ENCODE measurements at places on chromosomes 13 and 19.

DNA sequence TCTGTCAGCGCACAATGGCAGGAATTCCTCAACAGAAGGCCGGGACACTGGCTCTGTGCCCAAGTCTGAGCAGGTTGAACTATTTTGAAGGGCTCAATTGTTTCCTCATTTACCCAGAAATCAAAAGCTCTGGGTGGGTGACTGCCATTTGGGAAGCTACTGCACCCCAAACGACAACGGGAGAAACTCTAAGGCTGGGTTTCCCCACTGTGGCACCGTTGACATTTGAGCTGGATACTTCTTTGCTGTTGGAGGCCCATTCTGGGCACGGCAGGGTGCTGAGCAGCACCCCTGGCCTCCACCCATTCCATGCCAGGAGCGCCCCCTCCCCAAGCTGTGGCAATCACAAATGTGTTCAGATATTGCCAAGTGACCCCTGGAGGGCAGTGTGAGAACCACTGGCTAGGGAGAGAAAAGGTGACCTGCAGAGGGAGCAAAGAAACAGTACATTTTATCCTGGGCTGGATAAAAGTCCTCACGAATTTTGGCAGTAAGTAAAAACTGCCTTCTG is 62.5 kb downstream of the RFX2 start:
- DNase-seq, result peak; percentile 55

- no peak for DNase-seq
These were observed 11.8 kb downstream of the C19orf81 start for GRCh38 chr19:50661023-50661422.

GRCh38 chr19:38656171-38656981 is 8.9 kb downstream of the ACTN4 start:
- DNase-seq, result no peak

- DNase-seq, result peak; percentile 62
These were observed 28.2 kb downstream of the GAS6 start for GRCh38 chr13:113835461-113836270.

DNA sequence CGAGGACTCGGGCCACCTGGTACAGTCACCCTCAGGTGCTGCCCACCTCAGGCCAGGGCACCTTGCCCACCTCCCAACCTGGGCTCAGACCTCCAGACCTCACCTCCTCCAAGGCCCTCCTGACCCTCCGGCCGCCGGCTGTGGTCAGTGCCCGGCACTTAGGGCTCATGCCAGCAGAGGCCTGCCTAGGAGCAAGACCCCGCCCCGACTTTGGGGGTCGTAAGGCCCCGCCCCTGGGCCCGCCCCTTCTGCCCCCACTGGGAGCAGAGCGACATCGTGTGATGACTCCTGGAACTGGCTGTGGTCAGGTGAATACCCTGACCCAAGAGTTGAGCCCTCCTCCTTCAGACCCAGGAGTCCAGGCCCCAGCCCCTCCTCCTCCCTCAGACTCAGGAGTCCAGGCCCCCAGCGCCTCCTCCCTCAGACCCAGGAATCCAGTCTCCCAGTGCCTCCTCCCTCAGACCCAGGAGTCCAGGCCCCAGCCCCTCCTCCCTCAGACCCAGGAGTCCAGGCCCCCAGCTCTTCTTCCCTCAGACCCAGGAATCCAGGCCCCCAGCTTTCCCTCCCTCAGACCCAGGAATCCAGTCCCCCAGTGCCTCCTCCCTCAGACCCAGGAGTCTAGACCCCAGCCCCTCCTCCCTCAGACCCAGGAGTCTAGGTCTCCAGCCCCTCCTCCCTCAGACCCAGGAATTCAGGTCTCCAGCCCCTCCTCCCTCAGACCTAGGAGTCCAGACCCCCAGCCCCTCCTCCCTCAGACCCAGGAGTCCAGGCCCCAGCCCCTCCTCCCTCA is at the start of gene SBK2:
TSS of gene SBK2 (minus strand) at position 183 of the 790 bp plus-strand sequence. CDS start 839 bp downstream, outside the sequence.
- no peak for DNase-seq

GRCh38 chr13:79222427-79223205 is 183.4 kb downstream of the RBM26 start:
- no peak for DNase-seq

DNA sequence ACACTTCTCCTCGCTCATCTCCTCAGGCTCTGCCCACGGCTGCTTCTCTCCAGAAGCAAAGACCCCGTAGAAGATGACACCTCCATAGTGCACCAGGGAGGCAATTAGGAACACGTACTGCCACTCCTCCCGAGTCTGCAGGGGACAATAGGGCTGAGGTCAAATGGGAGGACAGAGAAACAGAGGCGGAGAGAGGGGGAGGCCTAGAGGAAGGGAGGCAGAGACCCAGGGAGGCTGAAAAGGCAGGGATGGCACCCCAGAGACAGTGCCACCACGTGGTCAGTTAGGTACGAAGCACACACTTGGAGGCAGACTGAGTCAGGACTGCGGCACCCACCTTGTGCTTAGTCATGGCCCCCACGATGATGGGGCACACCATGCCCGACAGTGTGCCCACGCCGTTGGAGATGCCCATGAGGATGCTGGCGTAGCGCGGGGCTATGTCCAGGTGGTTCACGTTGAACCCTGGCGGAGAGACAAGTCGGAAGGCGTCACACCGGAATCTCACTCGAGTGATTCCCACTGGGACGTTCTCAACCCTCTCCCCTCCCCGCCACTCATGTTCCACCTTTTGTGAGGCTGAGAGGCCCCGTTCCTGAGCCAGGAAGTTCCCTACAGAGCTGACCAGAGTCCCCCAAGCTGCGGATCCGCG is 5.6 kb downstream of the GFY start:
- no peak for DNase-seq

GRCh38 chr19:47381121-47381520 is 32.0 kb downstream of the DHX34 start:
- DNase-seq, result no peak

DNA sequence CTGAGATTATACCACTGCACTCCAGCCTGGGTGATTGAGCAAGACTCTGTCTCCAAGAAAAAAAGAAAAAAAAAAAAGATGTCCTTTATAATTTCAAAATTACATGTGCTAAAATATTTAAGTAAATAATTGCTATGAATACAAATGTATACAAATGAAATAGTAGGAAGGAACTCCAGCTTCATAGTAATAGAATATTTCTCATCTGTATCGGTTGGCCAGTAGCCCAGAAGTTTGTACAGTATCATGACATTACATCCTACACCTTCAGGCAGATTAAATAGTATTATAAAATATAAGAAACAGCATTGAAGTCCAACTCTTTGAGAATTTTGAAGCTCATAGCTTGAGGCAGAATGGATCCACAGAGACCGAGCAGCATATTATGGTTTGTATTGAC is 36.5 kb upstream of the CLDN10 start:
- no peak for DNase-seq

DNA sequence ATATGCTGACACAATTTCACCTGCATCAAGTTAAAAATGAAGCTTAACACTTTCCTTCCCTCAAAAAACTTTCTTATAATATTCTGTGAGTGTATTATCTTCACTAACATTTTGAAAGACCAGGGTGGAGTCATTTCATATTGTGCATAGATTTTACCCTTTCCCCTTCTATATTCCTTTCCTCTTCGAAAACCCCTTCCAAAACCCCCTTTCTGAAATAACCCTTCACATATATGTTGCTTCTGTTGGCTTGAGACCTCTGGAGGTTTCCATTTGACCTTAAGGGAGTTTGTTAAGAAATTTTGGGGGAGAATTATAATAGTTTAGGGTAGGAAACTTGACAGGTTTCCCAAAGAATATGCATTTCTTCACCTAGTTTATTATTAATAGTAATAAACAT is 489.6 kb upstream of the MIR17HG start:
- no peak for DNase-seq

DNA sequence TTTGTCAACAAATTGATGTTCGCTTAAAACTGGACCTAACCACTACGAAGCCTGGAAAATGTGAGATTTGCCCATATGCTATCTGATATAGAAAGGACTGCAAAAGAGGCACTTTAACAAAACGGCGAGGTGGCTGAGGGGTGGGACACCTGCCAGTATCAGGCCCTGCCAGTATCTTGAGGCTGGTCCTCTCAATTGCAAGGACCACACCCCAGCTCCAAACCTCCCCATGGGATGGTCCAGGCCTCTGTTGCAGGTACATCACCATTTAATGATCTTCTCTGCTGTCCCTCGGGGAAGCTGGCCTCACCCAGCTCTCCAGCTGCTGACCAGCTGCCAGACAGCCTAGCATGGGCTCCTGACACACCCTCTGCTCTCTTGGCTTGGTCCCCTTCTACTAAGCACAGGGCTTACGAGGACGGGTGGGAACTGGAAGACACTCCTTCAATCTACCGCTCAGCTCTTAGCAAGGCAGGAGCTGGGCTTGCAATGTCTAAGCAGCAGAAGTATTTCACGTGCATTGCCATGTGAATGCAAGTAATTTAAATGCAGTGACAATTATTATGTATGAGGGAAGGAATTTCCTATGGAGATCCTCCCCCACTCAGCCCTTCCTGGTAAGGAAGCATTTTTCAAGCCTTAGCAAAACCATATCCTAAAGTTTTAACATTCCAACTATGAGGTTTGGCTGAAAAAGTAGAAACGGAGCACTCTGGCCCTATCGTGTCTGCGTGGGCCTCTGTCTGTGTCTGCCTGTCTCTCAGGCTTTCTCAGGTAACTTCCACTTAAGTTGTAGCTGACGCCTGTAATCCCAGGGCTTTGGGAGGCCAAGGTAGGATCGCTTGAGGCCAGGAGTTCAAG is 63.9 kb downstream of the LATS2 start:
- peak; percentile 91 for DNase-seq

GRCh38 chr13:66159511-66159910 is 1070.6 kb downstream of the PCDH9 start:
- no peak for DNase-seq

DNA sequence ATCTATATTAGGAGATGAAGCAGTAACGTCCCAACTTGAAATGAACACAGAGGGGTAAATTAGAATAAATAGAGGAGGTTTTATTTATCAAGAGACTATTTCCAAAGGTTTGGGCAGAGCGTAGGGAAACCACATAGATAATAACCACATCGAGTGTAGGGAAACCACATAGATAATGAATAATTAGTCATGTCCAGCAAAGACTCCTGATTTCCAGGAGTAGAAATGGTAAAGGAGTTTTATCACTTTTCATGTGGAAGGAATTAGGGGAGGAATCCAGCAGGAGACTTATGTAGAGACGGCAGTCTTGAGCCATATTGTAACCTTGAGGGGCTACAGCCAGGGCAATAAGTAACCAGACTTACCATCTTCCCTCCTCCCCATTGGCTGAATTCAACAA is 136.3 kb upstream of the CSNK1A1L start:
- no peak for DNase-seq

DNA sequence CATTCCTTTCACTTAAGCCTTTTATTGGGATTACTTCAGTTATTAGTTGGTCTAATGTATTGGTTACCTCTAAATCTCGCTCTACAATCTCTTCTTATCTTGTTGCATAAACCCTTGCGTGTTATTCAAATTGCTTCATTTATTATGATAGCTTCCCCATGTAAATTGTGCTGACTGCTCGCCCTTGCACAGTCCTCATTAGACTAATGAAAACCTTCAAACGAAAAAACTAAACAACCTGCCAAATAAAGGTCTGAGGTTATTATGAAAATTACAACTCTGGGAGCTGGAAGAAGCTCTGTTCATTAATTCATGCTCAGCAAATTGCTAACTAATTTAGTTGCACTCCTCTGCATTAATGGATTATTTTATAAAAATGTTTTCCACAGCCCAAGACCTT is 320.1 kb downstream of the DACH1 start:
- DNase-seq, result no peak

DNA sequence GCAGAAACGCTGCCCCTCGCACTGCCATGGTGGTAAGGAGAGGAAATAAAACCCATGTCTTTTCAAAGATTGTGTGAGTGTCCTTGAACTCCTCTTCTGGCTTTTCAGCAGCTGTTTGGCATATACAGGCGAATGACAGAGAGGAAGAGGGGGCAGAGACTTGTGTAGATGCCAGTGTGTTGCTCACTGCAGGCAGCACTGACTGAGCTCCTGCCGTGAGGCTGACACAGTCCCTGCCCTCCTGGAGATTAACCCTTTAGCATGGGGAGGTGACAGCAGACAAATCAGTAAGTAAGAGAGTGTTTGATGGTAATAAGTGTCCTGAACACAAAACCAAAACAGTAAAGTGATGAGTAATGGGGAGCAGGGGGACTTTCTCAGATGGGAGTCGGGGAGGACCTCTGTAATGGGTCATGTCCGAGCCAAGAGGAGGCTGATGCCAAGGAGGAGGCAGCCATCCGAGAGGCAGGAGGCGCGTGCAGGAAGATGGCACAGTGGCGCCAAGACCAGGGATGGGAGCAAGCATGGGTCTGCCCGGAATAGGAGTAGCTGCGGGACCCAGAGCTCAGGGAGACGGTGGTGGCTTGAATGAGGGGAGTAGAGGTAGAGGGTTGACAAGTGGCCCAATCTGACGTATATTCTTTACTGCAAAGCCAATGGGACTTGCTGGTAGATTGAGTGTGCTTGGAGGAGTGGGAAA is 182.2 kb downstream of the FOXO1 start:
- DNase-seq, result no peak

GRCh38 chr19:10289167-10289835 is 451 bp upstream of the ICAM5 start:
- DNase-seq, result peak; percentile 62

DNA sequence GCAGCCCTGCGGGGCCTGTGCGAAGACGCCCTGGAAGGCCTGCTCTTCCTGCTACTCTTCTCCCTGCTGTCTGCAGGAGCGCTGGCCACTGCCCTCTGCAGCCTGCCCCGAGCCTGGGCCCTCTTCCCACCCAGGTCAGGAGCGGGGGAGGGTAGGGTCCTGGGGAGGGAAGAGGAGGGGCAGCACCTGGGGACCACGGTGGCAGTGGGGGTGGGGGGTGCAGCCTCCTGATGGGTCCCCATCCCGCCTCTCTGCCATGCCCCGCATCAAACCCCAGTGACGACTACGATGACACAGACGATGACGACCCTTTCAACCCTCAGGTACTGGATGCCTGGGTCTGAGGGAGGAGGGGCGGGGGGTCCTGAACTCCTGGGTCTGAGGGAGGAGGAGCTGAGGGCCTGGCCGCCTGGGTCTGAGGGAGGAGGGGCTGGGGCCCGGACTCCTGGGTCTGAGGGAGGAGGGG is 13.4 kb upstream of the LENG8 start:
- no peak for DNase-seq

GRCh38 chr13:113667771-113668490 is 912 bp downstream of the GRK1 start:
- no peak for DNase-seq

DNA sequence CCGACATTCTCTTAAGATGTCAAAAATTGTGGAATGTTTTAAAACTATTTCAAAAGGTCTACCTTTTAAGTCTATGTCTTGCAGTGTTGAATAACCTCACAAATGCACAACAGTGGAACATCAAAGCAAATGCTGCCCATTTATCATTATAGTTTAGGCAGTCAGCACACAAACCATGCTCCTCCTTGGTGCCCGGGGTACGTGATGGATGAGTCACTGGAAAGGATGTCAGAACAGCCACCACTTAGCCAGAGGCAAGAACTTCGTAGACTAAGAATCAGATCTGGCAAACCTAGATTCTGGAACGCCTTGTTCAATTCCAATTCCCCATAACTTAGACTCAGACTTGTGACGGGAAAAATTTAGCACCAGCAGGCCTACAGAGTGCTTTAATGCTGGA is 343.6 kb downstream of the FGF9 start:
- peak; percentile 75 for DNase-seq

Data from AG20443 (cell line).